Dermis blood vessel endothelial cell (primary cell): ENCODE measurements at places on chromosomes 6 and 20. TPM values are rescaled to one million over a fixed set of nuclear protein-coding genes. Genes with fewer than 3 reads are reported as not detected.

Gene MYCT1
- 112 and 162 TPM in 2 replicates for total RNA-seq

Gene NFATC2
- total RNA-seq, result 4.8 and 8.8 TPM in 2 replicates

Gene PDE10A
- total RNA-seq, result 9.7 and 12.2 TPM in 2 replicates

Gene E2F3
- 5.8 and 9.7 TPM in 2 replicates for total RNA-seq

Gene TRPC4AP
- total RNA-seq, result 90.2 and 100 TPM in 2 replicates

Gene RUNX2
- under 0.01 and 0.05 TPM in 2 replicates for total RNA-seq

Gene THBD
- total RNA-seq, result 33.4 and 34.0 TPM in 2 replicates

Gene GRM1
- 0.05 TPM in 1 of 2 replicates, not detected in the other for total RNA-seq

Gene EPPIN
- not detected in 2 replicates for total RNA-seq

Gene TMC2
- not detected in 2 replicates for total RNA-seq

Gene LY6G6D
- total RNA-seq, result not detected in 2 replicates

Gene RAB23
- total RNA-seq, result 8.1 and 9.0 TPM in 2 replicates

Gene PBOV1
- not detected in 2 replicates for total RNA-seq

Gene DUSP15
- 0.14 and 0.34 TPM in 2 replicates for total RNA-seq

Gene DDX43
- 1.4 and 1.7 TPM in 2 replicates for total RNA-seq

Gene MRAP2
- total RNA-seq, result 2.7 and 3.1 TPM in 2 replicates

Gene DEFB124
- total RNA-seq, result not detected in 2 replicates

Gene HLA-E
- total RNA-seq, result 717 and 1,065 TPM in 2 replicates

Gene ETV7
- 0.09 and 0.17 TPM in 2 replicates for total RNA-seq

Gene SH3BGRL2
- total RNA-seq, result 114 and 133 TPM in 2 replicates

Gene HSPA12B
- 15.1 and 16.7 TPM in 2 replicates for total RNA-seq

Gene TAGAP
- total RNA-seq, result not detected in 2 replicates

Gene NKX2-2
- not detected in 2 replicates for total RNA-seq

Gene TRIM27
- 72.9 and 83.0 TPM in 2 replicates for total RNA-seq

Gene R3HDML
- total RNA-seq, result not detected in 2 replicates

Gene TNFAIP3
- 5.4 and 13.4 TPM in 2 replicates for total RNA-seq

Gene MYB
- 0.17 and 0.19 TPM in 2 replicates for total RNA-seq

Gene CPXM1
- 0.34 and 0.37 TPM in 2 replicates for total RNA-seq

Gene COL9A1
- total RNA-seq, result not detected in 2 replicates

Gene FAM209B
- total RNA-seq, result 0.33 TPM in 1 of 2 replicates, not detected in the other

Gene ATXN1
- total RNA-seq, result 14.3 and 15.3 TPM in 2 replicates

Gene ULBP3
- 6.0 and 14.9 TPM in 2 replicates for total RNA-seq

Gene GABBR1
- total RNA-seq, result 1.0 and 5.4 TPM in 2 replicates

Gene GDAP1L1
- not detected in 2 replicates for total RNA-seq

Gene GTSF1L
- total RNA-seq, result not detected in 2 replicates

Gene MYLK2
- total RNA-seq, result 8.5 and 8.7 TPM in 2 replicates

Gene TRIM40
- not detected in 2 replicates for total RNA-seq

Gene OR12D2
- total RNA-seq, result not detected in 2 replicates

Gene FILIP1
- 11.3 and 21.1 TPM in 2 replicates for total RNA-seq

Gene MYL9
- total RNA-seq, result 1.9 and 3.7 TPM in 2 replicates

Gene PCK1
- total RNA-seq, result not detected in 2 replicates

Gene HRH3
- not detected in 2 replicates for total RNA-seq

Gene ATP6V1G2
- total RNA-seq, result 0.19 and 0.51 TPM in 2 replicates

Gene HDGFL1
- not detected in 2 replicates for total RNA-seq

Gene BIRC7
- not detected in 2 replicates for total RNA-seq

Gene NRN1
- 43.4 and 56.3 TPM in 2 replicates for total RNA-seq

Gene LAMA2
- total RNA-seq, result 0.17 and 0.74 TPM in 2 replicates

Gene PDYN
- not detected in 2 replicates for total RNA-seq

Gene DOK5
- 0.34 and 0.51 TPM in 2 replicates for total RNA-seq
